ENCODE measurements at places on chromosomes 4 and X.

- DNase-seq, result peak; percentile 20
Measured at GRCh38 chrX:69158166-69158980, 6.9 kb downstream of the PJA1 start.

DNA sequence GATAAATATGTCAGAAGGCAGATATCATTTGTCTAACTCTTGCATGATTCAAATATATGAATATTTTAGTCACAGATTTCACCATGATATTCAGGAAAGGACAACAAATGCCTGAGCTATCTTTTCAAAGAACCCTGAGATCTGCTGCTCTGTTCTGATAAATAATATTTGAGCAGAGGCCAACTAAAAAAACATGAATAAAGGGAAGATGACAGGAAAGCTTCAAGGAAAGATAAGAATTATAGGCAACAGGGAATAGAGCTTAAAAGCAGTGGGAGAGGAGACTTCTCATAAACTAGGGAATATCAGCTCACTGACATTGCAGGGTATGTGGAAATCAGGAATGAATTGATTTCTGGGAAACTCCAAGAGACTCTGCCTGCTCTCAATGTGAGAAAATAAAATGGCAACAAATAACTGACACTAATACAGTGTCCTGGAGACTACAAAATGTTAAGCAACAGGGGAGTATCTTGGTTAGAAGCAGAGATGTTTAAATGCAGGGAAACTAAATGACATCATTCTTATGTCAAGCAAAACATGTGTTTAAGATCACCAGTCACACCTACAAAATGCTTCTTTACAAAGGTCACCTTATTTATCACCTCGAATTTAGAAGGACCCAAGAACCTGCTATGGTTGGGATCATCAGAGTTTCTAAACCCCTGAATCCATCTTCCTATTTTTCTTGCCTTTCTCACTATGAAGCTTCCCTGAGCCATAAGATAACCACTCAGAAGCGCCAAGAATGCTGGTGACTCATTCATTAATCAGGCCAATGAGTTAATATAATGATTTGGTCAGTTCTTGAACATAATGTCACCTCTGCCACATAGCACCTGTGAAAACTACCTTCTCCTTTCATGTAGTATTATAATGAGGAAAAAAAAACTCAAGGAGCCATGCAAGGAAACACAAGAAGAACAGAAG lies 78.1 kb downstream of the NDST3 start:
- no peak for DNase-seq

GRCh38 chr4:40144716-40145115 lies 52.1 kb upstream of the RHOH start:
- no peak for DNase-seq

GRCh38 chrX:37846141-37846540 lies 1.2 kb downstream of the DYNLT3 start:
- no peak for DNase-seq

GRCh38 chrX:138740341-138740740 lies 28.8 kb upstream of the FGF13 start:
- DNase-seq, result no peak

DNA sequence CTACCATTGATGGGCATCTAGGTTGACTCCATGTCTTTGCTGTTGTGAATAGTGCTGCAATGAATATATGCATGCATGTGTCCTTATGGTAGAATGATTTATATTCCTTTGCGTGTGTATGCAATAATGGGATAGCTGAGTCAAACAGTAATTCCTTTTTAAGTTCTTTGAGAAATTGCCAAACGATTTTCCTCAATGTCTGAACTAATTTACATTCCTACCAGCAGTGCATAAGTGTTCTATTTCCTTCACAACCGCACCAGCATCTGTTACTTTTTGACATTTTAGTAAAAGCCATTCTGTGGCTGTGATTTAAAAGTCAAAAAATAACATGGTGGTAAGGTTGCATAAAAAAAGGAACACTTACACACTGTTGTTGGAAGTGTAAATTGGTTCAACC lies 103.1 kb upstream of the FAM47B start:
- DNase-seq, result no peak

- DNase-seq, result no peak
Measured at GRCh38 chr4:128286474-128287058, 1.0 kb downstream of the PGRMC2 start.
